ENCODE measurements at places on chromosomes 2 and 18.

- DNase-seq = peak; percentile 11
These were observed 64.1 kb upstream of the EHBP1 start for GRCh38 chr2:62641410-62641843.

DNA sequence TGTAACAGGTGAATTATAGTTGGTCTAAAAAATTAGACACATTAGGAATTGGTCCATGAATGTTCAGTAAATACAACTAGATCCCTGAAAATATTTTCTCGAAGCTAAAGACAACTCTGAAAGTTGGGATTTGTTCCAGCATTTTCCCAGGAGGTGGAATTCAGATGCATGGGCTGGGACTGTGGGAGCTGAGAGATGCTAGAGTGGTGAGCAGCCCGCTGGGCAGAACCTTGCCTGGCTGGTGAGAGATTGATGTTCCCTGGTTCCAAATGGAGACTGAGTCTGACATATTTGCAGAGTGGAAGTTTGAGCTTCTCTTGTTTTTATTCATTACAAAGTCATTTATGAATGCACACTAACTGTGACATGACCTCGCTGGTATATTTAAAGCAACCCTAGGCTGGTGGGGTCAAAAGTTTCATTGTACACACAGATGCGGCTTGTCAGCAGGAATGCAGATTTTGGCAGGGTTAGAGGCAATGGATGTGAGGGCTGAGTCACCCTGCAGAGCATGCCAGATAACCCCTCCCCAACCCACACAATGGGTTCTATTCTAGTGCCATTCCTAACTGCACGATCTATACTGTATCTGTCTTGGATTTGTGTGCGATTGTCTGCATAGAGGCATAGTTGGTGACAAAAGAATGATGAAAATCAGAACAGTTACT is 23.5 kb upstream of the TMEM178A start:
- peak; percentile 36 for DNase-seq

GRCh38 chr2:79862756-79863155 is 349.9 kb downstream of the CTNNA2 start:
- DNase-seq = no peak

DNA sequence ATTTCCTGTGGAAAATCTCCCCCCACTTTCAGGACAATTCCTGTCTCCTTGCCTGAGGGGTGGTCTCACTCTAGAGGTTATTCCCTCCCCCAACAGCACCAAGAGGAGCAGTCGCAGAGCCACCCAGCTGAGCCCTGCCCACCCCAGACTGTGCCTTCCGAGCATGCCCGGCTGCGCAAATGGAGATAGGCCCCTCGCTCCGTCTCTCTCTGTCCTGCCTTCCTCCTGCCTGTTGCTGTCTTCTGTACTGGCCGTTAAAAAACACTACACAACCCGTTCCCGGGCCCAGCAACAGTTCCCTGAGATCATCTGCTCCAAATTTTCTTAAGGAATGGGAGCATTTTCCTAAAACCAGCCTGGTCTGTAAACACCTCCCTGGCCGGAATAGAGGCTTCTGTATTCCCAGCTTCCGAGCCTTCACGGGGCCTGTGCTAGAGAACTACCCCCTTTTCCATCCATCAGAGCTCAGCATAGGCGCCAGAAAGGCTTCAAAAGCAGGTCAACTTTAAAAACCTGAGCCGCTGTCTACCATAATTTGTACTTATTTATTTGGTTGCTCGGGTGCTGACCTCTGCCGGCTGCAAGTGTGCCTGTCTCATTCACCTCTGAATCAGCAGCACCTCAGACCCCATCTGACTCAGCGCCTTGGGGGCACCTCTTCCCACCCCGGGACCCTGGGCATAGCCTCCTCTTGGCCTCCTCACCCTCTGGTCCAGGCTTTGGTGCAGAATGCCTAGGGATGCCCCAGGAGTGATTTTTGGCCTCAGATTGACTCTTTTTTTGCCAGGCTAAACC is 159.4 kb downstream of the PXDN start:
- no peak for DNase-seq

DNA sequence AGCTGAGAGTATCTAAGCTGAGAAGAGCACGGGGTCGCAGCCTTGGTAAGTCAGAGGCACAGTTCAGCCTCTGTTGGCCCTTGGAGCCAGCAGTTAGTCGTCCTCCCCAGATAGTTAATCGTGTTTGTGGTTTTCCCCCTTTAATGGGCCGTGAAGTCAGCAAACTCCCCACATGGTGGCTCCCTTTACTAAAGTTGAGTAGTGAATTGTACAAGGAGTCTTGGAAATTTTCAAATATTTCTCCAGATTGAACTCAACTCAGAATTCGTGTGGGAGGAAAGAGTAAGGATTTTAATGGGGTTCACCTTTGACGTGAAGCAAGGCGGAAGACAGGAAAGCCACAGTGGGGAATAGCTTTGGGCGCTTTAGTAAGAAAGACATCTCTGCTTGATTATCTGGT is 2.4 kb upstream of the ADCYAP1 start:
- no peak for DNase-seq

- no peak for DNase-seq
These were observed 59.0 kb downstream of the BIN1 start for GRCh38 chr2:127047716-127048617.

- DNase-seq = no peak
These were observed 308.4 kb downstream of the XIRP2 start for GRCh38 chr2:167196461-167197252.

DNA sequence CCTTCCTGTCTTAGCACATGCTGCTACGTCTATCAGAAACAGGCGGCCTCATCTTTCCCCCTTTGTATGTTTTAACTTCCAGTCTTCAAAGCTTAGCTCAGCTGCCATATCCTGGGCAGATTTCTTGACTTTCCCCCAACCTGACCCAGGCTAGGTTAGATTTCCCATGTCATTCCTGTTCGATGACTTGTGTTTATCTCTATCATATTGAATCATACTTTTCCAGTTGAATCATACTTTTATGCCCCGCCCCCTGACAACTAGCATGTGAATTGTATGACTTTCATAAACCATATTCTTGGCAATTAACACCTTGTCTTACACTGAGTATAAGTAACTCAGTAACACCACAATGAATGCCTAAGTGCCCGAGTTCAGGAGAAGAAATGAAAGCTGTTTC is 128.3 kb downstream of the CYRIA start:
- DNase-seq = no peak

- DNase-seq = no peak
These were observed 1167.5 kb downstream of the DPP10 start for GRCh38 chr2:115609978-115610377.

DNA sequence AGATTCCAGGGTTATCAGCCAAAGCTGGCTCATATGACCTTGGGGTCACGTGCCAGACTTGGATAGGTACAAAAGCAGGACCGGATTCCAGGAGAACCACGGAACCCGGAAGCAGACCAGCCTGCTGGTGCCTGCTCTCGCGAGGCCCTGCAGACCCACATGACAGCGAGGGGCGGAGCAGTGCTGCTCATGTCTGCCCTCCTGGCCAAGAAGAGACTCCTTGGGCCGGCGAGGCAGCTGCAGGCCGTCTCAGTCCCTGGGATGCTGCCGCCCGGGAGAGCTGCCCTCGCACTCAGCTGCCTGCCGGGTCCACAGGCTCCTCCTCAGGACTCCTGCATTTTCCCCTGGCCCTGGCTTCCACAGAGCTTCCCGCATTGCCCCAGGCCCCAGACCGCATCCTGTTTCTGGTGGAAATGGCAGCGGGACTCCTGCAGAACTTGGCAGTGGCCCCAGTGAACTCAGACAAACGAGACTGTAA is 739.5 kb downstream of the SOCS6 start:
- no peak for DNase-seq

DNA sequence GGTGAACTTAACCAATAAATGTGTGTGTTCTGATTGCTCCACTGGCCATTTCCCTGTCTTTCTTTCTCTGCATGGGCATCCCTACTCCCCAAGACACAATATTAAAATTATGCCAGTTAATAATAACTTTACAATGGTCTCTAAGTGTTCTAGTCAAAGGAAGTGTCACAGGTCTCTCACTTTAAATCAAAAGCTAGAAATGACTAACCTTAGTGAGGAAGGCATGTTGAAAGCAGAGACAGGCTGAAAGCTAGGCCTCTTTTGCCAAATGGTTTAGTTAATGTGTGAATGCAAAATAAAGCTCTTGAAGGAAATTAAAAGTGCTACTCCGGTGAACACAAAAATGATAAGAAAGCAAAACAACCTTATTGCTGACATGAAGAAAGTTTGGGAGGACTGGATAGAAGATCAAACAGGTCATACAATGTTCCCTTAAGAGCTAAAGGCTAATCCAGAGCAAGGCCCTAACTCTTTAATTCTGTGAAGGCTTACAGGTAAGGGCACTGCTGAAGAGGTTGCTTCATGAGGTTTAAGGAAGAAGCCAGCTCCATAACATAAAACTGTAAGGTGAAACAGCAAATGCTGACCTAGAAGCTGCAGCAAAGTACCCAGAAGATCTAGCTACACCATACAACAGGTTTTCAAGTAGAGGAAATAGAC is 44.0 kb upstream of the ARHGAP15 start:
- DNase-seq = no peak

- no peak for DNase-seq
These were observed 69.0 kb downstream of the CTAGE1 start for GRCh38 chr18:22348521-22349316.

Data from GM04504 (cell line).